ENCODE measurements at places on chromosomes 12 and 14.

- DNase-seq, result no peak
Observed at GRCh38 chr12:10110256-10110844, 11.6 kb upstream of the CLEC1A start.

DNA sequence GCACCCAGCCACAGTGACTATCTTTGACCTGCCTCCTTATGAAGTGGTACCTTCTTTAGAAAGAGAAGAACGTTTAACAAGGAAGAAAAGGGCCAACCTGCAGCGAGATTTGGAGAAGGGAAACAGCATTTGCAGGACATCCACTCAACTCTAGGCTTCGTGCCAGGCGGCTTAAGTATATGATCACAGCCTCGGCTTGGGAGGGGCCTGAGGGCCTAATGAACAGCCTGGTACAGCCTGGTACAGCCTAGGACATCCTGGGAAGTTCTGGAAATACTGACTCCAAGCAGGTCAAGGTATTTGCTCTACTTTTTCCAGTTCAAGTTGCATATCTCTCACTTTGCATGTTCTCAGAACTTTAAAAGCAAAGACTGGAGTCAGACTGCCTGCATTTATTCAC is 16.1 kb downstream of the HCAR2 start:
- DNase-seq, result no peak

DNA sequence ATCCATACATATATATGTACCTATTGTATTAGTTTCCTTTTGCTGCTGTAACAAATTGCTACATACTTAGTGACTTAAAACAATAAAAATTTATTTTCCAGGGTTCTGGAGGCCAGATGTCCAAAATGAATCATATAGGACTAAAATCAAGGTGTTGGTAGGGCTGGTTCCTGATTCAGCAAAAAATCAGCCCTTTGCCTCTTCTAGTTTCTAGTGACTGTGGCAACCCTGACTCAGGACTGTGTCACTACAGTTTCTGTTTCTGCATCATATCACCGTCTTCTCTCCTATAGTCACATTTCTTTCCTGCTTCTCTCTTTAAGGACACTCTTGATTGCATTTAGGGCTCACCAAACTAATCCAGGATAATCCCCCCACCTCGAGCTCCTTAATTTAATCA is 386.3 kb upstream of the TBX3 start:
- DNase-seq, result no peak

- DNase-seq, result no peak
Observed at GRCh38 chr14:31768355-31768754, 207.2 kb downstream of the NUBPL start.

DNA sequence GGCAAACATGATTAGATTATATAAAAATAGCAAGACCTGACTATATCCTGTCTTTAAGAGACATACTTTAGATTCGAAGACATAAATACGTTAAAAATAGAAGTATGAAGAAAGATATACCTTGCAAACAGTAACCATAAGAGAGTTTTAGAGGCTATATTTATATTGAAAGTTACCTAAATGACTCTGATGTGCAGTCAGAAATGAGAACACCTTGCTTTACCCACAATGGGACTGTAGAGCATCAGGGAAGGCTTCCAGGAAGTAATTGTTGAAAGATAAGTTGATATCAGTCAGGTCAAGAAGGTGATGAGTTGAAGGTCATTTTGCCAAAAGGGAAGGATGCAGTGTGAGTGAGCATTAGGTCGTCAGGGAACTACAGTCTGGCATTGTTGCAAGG is 110.2 kb downstream of the NEDD1 start:
- no peak for DNase-seq

DNA sequence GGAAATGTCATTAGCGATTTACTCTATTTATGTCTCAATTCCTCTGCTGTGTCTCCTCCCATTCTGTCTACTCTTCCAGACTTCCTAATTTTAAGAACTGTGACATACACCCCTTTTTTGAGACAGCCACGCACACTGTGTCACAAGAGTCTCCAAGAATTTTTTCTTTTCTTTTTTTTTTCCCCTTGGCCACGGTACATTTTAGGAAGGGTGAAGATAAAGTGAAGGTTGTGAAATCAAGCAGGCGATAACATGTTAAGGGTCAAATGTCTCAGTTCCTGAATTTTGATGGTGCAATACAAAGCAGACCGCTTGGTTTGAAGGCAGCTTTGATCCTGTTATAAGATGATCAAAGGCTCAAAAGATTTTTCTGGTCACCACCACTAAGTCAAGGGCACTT is 4.3 kb downstream of the OLR1 start:
- no peak for DNase-seq

DNA sequence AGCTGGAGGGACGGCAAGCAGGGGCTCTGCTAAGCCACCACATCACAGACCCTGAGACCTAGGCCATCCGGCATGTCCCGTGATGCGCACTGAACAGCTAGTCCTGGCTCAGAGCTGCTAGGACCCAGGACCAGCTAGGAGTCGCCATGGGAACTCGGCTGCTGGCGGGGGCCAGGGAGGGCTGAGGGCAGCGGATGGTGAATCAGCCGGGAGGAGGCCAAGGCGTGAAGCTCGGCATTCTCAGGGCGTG is 5.1 kb downstream of the AHNAK2 start:
- DNase-seq, result no peak

DNA sequence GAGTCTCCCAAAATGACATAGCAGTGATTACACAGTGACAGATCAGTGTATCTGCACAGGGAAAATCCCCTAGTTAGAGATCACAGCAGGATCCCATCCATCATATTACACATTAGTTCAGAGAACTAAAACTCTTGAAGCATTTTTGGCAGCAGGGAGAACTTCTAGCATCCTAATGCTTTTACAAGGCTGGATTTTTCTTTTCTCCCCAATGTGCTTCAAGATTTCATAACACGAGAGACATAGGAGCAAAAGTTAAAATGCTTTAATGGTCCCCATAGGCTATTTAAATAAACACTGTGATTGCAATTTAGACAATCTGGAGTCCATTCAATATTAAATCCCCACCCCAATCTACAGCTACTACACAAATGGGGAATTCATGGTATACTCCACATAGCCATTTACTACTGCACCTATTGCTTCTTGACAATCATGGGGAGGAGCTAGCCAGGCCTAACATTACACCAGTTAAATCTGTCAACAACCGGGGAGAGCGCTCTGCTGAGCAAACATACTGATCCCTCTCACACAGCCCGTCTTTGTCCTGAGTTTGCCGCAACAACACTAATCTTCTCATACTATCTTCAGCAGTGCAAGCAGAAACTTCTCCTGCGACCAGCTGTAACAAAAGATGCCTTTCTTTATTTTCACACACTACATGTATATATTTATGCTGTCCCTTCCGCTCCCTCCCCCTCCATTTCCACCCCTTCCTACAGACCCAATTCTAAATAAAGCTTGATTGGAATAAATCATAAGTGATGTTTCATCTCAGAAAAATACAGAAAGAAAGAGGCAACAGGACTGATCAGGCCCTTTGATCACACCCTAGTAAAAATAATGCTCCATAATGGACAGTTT is 120.3 kb upstream of the SOX5 start:
- DNase-seq, result no peak

- DNase-seq, result no peak
Observed at GRCh38 chr14:104746071-104746545, 6.8 kb upstream of the SIVA1 start.

All from esophagus squamous epithelium (tissue), 5 donors.